NCI-H460 (cell line): ENCODE measurements at places on chromosomes 5 and 9. TPM values are rescaled to one million over a fixed set of nuclear protein-coding genes. Genes with fewer than 3 reads are reported as not detected.

DDX41 gene
- 88.9 and 95.6 TPM in 2 replicates for total RNA-seq

CDH18 gene
- total RNA-seq = 0.84 and 1.8 TPM in 2 replicates

SLC36A3 gene
- total RNA-seq = not detected in 2 replicates

PTGES gene
- total RNA-seq = 25.9 and 27.4 TPM in 2 replicates

GRCh38 chr5:123543438-123543837, 31.5 kb downstream of the CSNK1G3 start:
- DNase-seq = no peak

GRCh38 chr5:90878549-90879196, 320.1 kb downstream of the ADGRV1 start:
- no peak for DNase-seq

DNA sequence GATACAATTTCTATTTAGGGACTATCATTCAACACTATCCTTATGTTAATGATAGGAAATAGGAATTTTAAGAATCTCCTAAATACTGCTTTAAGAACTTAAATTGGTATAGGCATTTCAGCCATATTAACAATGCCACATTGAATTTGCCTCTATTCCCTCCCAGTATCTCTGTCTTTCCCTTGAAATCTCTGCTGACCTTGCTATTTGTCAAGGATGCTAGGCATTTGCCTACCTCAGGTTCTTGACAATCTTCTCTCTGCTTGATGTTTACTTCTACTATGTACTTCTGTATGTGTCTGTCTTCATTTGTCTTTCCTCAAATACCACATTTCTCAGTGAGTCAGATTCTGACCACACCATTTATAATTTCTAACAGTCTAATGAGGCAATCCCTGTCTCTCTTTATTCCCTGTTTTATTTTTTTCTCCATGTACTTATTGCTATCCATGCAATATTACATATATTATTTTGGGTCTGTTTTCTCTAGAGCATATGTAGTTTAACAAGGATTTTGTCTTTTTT, 1461.4 kb upstream of the CDH9 start:
- DNase-seq = no peak
